ENCODE measurements at places on chromosomes 12 and 14. TPM values are rescaled to one million over a fixed set of nuclear protein-coding genes. Genes with fewer than 3 reads are reported as not detected.

DNA sequence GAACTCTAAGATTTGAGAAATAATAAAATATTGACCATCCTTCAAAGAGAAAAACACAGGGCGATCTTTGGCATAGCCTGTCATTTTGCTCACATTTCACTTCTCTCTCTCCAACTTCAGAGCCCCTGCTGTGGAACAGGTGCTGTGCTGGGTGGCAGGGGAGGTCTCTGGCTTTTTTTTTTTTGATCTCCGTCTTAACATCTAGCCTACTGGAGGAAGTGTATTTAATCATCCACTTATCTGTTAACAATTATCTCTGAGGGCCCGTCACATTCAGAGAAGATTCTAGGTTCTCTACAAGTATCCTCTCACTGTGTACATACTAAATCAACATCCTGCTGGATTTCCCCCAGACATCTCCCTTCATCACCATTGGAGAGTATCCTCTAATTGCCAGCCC lies 34.1 kb downstream of the CHST11 start:
- DNase-seq, result no peak

NEDD8 gene
- total RNA-seq, result 109 TPM

OR4E2 gene
- not detected for total RNA-seq

- DNase-seq, result no peak
These were observed 1.8 kb upstream of the AQP5 start for GRCh38 chr12:49959685-49960473.

BCDIN3D gene
- 4.2 TPM for total RNA-seq

MDGA2 gene
- not detected for total RNA-seq

CLEC4A gene
- total RNA-seq, result 6.9 TPM

RBP5 gene
- total RNA-seq, result 0.78 TPM

CLEC1A gene
- total RNA-seq, result 19.4 TPM

DNA sequence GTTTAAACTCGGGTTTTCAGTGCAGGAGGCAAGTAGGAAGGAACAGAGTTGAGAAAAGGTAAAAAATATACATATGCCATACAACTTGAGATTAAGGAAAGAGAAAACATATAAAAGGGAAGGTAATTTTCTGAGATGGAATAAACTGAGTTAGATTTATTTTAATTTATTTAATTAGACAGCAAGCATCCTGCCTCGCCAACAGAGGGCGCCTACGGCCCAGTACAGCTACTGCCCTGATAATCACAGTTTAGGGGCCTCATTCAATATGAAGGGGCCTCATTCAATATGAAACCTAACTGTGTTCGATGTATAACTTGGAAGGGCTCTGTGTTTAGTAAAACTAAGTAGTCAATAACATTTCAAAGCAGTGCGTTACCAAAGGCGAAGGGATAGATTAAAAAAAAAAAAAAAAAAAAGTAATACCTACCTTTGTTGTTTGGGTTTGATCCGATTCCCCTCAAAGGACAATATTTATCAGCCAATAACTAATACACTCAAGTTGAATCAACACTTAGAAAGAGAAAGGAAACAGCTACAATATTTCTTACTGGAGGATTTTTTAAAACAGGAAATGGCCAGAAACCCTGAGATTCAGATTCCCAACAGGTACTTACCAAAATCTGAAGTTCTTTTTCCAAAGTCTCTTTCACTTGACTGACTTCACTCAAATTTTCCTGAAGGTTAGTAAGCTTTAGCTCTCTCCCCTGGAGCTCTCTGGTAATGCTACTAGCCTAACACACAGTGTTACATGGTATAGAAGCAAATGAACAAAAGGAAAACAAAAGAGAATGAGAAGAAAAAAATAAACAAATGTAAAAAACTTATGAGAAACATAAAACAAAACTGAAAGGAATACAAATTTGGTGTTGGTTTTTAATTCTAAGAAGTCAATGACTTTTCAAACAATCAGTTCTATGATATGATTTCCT lies 70.0 kb upstream of the VPS33A start:
- no peak for DNase-seq

DAO gene
- not detected for total RNA-seq

DNA sequence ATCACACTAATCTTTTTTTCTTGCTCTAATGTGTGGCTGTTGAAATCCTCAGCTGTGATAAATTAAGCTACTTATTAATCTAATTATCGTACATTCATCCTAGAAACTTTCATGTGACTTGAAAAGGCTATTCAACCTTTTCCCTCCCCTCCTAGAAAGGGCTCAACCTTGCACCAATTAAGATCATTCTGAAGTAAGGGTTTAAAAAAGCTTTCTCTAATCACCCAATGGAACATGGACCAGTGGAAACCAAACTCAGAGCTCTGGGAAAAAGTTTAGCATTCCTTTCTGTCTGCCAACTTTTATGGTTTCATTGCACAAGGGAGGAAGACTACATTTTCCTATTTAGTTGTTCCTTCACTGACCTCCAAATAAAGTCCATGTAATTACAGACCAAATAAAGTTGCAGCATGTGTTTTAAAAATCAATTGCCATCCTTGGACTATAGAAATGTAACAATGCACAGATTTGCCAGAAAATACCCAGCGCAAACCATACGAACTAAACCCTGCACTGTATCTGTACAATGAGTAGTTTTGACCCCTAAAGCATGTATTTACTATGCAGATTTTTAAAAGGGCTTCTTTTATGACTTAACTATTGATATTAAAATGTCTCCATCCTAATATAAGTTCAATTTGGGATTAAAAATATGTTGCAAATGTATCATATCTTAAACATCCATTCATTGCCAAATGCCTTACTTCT lies 142.6 kb upstream of the OTX2 start:
- DNase-seq, result no peak

DNA sequence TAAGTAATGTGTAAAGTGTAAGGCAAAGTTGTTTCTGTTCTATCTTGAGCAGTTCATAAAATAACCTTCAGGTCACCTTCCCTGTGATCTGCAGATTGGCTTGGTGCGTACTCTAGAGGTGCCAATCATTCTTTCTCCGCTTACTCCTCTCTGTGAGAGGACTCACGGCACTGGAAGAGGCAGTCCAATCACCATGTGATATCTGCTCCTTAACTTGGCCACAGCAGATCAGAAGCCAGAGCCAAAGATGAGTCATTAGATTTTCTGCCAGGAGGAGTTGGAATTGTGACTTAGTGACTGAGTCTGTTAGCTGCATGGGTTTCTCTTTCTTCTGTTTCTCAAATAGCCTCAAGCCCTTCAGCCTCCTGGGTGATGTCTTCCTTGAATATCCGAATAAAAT lies 165.5 kb downstream of the SLC41A2 start:
- peak; percentile 73 for DNase-seq

GRCh38 chr12:39144613-39145061 lies 239.2 kb upstream of the CPNE8 start:
- no peak for DNase-seq

GLIPR1L1 gene
- not detected for total RNA-seq

KLHL33 gene
- total RNA-seq, result 2.2 TPM

- DNase-seq, result no peak
These were observed 106.2 kb upstream of the RPH3A start for GRCh38 chr12:112685321-112685720.

- DNase-seq, result no peak
These were observed 91.3 kb downstream of the TSPAN9 start for GRCh38 chr12:3168223-3169221.

PRPH gene
- total RNA-seq, result 0.22 TPM

- DNase-seq, result no peak
These were observed 82.6 kb downstream of the GALNT8 start for GRCh38 chr12:4802841-4803240.

TAS2R20 gene
- total RNA-seq, result 8.4 TPM

FAM222A gene
- 1.3 TPM for total RNA-seq

STON2 gene
- total RNA-seq, result 21.6 TPM

PRKD1 gene
- total RNA-seq, result 30.9 TPM

PLA2G1B gene
- total RNA-seq, result not detected

TCP11L2 gene
- 21.6 TPM for total RNA-seq

GRCh38 chr12:113740699-113741098 lies 225.4 kb downstream of the RBM19 start:
- DNase-seq, result no peak

DNA sequence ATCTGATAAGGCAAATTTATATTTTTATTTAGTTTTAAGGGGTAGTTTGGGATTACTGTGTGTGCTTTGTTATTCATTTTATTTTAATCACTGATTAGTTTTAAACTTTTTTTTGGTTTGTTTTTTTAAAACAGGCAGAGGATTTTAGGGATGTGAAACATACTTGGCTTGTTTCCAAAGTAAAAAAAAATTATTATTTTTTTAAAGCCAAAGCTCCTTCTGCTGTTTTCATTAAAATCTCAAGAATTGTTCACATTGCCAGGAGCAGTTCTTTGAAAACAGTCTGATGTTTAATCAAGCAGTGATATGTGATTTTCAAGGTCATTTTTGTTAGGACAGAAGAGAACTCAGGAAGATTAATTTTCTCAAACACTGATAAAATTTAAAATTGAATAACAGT lies 11.2 kb downstream of the TTC8 start:
- DNase-seq, result no peak

DNA sequence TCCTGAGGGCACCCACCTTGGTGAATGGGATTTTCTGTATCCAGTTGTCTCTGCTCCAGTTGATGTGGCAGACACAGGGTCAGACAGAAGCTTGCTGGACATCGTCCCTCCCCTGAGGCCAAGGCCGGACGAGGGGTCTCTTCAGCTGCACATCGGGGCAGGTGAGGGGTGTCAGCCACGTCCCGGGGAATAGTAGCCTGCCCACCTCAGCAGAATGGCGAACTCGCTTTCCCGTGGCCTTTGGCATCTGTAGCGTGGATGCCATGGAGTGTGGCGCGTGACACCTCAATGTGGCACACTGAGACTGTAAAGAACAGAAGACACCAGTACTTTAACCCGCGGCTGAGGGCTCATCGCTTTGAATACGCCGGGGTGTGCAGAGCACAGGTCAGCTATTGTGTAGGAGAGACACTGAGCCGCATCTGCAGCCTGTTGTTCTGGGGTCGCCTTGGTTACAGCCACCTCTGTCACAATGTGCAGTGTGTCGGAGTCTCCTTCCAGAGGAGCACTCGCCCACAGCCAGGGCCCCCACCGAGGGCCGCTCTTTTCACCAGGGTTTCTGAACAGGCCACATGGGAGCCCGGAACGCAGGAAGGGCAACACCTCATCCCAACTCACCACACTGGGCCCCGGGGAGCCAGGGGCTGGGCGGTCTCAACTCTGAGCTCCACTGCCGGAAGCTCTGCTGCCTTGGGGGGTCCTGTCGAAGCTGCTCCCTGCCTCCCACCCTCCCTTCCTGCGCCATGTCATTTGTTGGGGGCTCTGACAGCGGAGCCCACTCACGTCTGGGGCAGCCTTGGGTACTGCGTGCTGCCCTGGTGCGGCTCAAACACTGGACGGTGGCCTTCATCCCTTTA lies 77.0 kb downstream of the ADGRD1 start:
- no peak for DNase-seq

DNA sequence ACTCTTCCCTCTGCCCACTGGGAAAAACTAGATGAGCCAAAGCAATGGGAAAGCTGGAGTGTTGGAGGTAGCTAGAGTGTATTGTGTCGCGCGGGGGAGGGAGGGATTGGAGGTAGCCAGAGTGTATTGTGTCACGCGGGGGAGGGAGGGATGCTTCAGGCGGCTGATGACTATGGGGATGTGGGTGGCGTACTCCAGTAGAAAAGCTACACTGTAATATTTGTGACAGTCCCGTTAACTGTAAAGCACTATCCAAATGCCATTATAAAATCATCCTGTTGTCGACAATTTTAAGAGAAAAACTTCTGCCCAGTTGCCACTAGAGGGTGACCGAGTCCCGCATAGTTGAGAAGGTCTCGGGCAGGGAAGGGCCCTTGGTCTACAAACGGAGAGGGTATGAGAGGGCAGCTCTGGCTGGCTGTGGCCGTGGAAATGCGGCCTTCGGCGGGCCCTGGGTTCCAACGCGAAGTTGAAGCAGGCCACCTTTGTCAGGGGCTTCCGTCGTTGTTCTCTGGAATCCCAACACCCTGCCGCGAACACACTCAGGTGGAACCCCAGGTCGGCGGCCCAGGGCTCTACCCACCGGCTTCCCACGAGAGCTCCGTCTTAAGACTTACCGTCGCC lies 15.1 kb upstream of the PLEK2 start:
- peak; percentile 61 for DNase-seq

IL31 gene
- total RNA-seq, result not detected

DNA sequence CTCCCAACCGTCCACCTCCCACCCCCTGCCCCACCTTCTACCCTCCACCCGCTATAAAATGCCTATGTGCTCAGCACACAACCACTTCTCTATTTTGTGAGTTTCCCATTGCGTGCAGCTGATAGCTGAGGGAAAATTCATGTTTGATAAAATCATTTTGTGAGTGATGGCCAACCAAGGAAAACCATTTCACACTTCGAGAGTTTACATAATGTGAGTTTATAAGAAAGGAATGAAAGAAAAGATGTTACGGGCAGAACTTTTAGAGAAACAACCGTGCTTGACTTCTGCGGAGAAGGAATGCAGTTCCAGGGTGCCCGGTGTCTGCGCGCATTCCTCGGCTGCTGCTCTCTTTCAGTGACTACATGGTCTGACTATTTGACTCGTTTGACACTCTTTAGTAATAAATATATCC lies 140.9 kb downstream of the EFCAB11 start:
- no peak for DNase-seq

DNA sequence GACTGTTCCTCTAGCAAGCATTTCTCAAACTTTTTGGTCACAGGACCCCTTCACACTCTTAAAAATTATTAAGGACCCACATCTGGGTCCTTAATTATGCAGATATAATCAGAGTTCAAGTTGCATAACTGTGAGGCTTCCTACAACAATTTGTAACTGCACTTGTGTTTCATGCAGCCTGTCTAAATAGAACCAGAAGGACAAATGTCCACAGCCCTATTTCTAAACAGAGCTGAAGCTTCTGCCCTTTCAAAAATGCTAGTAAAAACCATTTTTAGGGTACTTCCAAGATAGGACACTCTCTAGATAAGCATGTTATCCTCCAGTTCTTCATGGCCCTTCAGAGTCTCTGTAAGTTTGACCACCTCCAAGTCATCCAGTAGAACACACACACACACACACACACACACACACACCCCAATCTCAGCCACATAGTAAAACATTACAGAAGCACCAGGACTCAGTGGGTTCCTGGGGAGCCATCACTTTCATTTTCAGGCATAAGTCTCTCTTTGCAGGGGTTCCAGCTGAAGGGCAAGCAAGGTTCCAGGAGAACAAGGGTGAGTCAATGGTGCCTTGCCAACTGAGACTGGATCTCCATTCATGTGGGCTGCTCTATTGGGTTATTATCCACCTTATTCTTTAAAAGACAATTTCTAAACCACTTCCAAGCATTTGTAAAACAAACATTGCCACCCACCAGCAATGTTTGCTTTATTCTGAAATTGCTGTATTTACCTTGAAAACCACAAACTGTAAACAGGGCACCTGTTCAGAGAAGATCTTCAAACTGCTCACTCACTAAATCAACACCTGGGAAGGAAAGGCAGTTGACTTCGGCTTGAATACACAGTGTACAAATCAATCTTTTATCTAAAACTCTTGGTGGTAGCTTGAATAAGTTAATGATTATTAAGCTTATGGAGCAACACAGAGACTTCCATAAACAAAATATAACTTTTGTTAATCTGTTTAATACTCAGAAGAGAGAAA lies 64.1 kb downstream of the ITPR2 start:
- no peak for DNase-seq

MSI1 gene
- 0.59 TPM for total RNA-seq

MGAT4C gene
- 0.60 TPM for total RNA-seq
